ENCODE measurements at places on chromosomes 5 and 9.
A peak's percentile ranks its signal among the peaks of the same experiment; 100 is the strongest.

- DNase-seq: peak; percentile 2
Observed at GRCh38 chr5:111254613-111255012, 30.4 kb downstream of the CAMK4 start.

DNA sequence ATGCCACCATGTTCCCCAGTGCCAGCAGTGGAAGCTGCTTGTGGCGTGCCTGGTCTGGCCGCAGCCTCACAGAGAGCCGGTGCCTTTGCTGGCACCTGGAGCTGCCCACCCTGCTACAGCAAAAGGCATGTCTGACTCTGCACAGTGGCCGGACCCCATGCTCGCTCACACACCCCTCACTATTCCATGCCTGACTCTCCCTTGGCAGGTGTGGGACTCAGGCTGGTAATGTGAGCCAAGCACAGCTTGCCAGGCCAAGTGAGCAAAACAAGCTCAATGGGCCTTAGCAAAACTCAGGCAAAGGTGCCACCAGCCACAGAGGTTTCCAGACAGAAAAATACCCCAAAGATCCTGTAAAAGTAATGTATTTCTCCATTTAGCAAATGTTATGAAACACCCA is 15.5 kb downstream of the GNA14 start:
- DNase-seq: no peak

GRCh38 chr9:104944871-104945270 is 16.9 kb upstream of the ABCA1 start:
- DNase-seq: no peak

GRCh38 chr9:105257809-105258208 is 13.4 kb downstream of the SLC44A1 start:
- no peak for DNase-seq

GRCh38 chr5:32936329-32936728 is 225.2 kb downstream of the NPR3 start:
- DNase-seq: no peak

- DNase-seq: no peak
Observed at GRCh38 chr9:125966959-125967711, 220.0 kb downstream of the PBX3 start.

- no peak for DNase-seq
Observed at GRCh38 chr9:21871256-21871975, 69.0 kb downstream of the MTAP start.

GRCh38 chr5:4862500-4862899 is 277.6 kb upstream of the ADAMTS16 start:
- DNase-seq: peak; percentile 0

GRCh38 chr9:125332527-125332926 is 70.9 kb downstream of the GAPVD1 start:
- DNase-seq: peak; percentile 7

GRCh38 chr9:78753039-78753438 is 456.1 kb downstream of the PSAT1 start:
- DNase-seq: no peak

DNA sequence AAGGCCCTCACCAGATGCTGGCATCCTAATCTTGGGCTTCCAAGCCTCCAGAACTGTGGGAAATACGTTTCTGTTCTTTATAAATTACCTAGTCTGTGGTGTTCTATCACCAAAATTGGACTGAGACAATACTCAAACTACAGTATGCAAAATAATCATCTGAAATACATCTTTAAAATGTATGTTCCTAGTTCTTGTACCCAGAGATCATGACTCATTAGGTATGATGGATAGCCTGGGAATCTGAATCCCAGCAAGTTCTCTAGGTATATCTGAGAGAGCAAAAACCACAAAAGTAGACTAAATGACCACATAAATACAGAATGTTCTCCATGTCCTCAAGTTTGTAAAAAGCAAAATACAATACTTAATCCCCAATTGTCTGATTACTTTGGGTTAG is 166.3 kb downstream of the YIPF5 start:
- no peak for DNase-seq

- DNase-seq: peak; percentile 34
Observed at GRCh38 chr5:148014276-148014675, 49.5 kb upstream of the SPINK5 start.

GRCh38 chr5:21831145-21831787 is 1021.9 kb downstream of the CDH12 start:
- DNase-seq: peak; percentile 33

DNA sequence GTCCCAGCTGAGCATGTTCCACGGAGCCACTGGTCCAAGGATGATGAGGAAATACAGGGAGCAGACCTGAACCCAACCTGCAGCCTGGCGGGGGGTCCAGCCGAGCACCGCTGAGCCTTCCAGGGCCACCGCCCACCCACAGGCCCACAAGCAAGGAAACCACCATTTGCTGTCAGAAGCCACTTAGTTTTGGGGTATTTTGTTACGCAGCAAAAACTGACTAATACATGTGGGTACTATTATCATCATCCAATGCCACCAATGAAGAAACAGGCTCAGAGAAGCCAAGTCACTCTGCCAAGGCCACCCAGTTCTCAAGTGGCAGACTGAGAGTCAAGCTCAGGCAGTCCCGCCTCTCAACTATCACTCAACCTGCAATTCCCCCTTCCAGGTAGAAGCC is 48.0 kb upstream of the RXRA start:
- no peak for DNase-seq

- no peak for DNase-seq
Observed at GRCh38 chr5:178208540-178209227, 4.4 kb downstream of the HNRNPAB start.

- DNase-seq: no peak
Observed at GRCh38 chr9:2662496-2662895, 40.9 kb downstream of the VLDLR start.

GRCh38 chr5:9198394-9198793 is 347.5 kb downstream of the SEMA5A start:
- DNase-seq: no peak

DNA sequence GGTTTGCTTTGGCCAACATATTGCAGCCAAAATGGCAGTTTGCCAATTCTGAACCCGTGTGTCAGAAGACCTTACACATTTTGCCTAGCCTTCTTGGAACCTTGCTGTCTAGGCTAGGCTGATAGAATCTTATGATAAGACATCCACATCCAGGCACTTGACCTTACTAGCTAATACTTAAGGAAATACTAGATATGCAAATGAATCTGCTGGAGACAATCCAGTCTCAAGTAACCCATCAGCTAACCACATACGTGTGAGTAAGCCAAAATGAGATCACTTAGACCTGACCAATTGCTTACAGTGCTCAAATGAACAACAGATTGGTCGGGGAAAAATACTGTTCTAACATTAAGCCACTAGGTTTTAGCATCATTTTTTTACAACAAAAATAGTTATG is 1504.6 kb upstream of the CDH9 start:
- no peak for DNase-seq

DNA sequence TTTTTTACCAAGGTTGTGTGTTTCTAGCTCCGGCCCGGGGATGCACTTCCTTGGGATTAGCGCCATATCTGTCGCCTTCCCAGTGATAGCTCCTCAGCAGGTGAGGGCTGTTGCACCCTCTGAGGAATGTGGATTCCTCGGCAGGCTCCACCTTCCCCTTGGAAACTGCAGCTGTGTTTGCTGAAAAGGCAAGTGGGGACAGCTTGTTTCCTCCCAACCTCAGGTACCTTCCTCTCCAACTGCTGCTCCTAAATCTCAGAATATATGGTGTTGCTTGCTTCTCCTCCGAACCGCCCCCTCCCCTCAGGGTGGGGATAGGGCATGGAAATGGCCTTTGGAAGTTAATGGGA is 1.3 kb downstream of the SLC1A1 start:
- no peak for DNase-seq

DNA sequence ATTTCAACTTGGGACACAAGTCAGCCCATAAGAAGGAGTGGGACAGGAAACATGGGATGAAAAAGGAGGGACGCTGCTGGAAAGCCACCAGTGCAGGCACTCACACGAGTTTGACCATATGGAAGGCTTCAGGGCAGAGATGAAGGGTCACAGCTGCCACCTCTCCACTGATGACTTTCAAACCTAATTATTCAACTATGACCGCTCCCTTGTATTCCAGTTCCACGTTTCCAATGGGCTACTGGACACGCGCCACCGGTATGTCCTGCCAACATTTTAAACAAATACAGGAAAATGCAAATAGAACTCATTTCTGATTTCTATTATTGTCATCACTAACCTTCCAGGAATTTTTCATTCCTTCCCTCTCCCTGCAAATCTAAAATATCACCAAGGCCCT is 134.7 kb downstream of the SLC1A3 start:
- no peak for DNase-seq

DNA sequence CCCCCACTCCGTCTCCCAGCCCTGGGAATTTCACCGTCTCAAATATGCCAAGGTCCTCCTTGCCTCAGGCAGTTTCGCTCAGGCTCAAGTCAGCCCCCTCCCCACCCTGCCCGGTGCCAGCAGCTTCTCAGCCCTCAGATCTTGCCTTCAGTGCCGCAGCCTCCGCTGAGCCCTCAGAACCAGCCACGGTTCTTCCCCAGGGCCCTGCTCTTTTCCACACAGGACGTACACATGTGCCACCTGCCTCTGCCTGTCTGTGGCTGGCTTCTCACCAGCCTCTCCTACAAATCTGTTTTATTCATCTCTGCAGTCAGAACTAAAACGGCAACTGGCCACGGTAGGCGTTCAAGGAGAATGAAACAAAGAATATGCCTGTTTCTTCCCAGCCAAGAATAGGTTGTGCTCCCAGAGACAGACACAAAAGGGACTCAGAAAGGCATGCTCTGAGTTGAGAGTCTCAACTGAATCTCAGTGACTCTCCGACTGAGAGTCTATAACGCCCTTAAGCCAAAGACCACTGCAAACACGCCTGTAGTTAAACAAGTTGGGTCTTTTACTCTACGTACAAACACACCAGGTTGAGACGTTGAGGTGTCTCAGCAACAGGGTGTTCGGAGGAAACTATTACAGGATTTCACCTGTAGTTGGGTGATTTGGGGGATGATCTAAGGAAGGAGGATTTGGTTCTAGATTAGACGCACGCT is 10.6 kb upstream of the GRIN1 start:
- no peak for DNase-seq

DNA sequence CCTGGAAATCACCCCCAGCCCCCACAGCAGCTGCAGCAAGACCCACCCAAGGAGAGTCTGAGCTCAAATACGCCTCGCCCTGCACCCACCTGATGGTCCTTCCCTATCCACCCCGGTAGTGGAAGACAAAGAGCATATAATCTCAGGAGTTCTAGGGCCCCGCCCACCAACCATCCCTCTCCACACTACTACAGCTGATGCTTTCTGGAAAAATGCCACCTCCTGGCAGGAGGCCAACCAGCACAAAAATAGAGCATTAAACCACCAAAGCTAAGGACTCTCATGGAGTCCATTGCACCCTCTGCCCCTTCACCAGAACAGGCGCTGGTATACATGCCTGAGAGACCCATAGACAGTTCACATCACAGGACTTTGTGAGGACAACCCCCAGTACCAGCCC is 22.5 kb upstream of the NIPSNAP3A start:
- no peak for DNase-seq

GRCh38 chr9:27847818-27848217 is 274.5 kb upstream of the C9orf72 start:
- no peak for DNase-seq

DNA sequence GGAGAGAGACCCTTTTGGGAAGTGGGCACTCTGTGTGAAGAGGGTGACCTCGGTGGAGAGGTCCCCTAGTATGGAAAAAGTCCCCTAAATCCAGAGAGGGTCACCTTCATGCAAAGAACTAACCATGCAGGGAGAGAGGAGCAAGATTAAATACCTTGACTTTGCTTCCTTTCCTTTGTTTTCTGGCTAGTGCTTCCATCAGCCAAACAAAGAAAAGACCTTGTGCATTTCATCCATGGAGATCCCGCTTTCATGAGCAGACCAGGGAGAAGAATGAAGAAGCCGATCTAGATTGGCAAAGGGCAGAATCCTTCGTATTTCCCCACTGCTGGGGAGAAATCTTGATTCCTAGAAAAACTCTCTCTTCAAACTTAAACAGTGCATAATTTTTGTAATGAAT is 813.3 kb upstream of the CDH6 start:
- DNase-seq: no peak

DNA sequence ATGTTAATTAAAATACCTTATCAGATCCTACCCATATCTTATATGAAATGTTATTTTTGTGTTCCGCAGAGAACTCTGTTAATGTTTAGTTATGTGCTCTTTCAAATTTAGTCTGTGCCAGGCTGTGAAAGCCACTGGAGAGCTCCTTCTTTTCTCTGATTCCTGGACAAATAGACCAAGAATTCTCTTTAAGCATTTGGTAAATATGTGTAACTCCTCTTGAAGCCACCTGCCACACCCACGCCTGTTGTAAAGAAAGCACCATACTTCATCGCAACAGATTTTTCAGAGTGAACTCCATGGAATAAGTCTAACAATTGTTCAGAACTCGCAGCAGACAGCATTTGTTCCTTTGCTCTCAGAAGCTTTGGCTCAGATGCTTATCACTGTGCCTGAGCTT is 301.1 kb downstream of the FAM170A start:
- DNase-seq: no peak

GRCh38 chr9:13939134-13939533 is 374.8 kb downstream of the NFIB start:
- DNase-seq: no peak

- DNase-seq: no peak
Observed at GRCh38 chr9:70962761-70963440, 158.5 kb downstream of the TRPM3 start.

- no peak for DNase-seq
Observed at GRCh38 chr5:178466342-178466741, 123.9 kb downstream of the COL23A1 start.

GRCh38 chr9:84343111-84343521 is 2.6 kb upstream of the SLC28A3 start:
- no peak for DNase-seq

GRCh38 chr9:38214432-38214831 is 145.4 kb upstream of the SHB start:
- no peak for DNase-seq

DNA sequence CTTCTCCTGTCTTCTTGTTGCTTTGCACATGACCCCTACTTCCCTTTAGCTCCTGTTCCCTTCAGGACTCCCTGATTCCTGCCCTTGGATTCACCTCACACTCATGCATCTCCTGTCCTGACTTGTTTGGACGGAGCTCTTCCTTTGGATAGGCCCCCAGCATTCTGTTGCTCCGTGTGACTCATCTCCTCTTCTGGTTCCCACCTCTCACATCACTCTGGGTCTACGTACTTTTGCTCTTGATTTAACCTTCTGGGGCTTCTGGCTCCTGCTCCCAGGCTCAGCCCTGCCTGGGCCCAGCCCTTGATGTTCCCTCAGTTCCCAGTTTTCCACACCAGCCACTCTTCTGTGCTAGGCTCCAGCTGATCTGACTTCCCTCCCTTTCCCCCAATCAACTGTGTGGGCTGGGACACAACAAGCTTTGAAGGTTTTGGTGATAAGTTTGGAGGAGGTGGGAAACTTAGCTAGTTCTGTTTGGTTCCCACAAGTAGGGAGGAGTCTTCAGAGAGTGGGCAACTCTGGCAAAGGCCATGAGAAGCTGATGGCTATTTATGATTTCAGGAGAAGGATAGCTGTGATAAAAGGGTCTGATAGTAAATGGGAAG is 331.5 kb downstream of the ARHGEF28 start:
- no peak for DNase-seq

GRCh38 chr5:134171972-134172371 is 4.8 kb downstream of the SKP1 start:
- no peak for DNase-seq

Data from inflammatory macrophage treated with lipopolysaccharide for 4 hours (primary cell).